Brain pericyte (primary cell): ENCODE measurements at places on chromosomes 7 and 10.

GRCh38 chr10:88992921-88993524 lies 2.4 kb downstream of the FAS start:
- no peak for DNase-seq

- DNase-seq: no peak
Measured at GRCh38 chr7:86904949-86905834, 154.3 kb downstream of the ELAPOR2 start.

DNA sequence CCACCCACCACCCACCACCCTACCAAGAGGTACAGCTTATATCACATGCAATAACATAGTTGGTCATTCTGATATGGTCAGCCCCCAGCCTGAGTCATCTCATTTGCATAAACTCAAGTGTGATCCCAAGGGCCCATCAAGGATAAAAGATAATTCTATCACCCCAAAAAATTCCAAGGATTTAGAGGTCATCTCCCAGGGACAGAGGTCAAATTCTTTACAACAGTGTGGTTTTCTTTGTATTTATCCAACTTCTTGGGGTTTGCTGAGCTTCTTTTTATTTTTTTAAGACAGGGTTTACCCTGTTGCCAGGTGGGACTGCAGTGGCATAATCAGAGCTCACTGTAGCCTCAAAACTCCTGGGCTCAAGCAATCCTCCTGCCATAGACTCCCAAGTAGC lies 9.4 kb upstream of the GTPBP10 start:
- DNase-seq: no peak

- no peak for DNase-seq
Measured at GRCh38 chr7:98685541-98685940, 68.5 kb downstream of the NPTX2 start.

- no peak for DNase-seq
Measured at GRCh38 chr7:76002822-76003221, 8.4 kb upstream of the TMEM120A start.

DNA sequence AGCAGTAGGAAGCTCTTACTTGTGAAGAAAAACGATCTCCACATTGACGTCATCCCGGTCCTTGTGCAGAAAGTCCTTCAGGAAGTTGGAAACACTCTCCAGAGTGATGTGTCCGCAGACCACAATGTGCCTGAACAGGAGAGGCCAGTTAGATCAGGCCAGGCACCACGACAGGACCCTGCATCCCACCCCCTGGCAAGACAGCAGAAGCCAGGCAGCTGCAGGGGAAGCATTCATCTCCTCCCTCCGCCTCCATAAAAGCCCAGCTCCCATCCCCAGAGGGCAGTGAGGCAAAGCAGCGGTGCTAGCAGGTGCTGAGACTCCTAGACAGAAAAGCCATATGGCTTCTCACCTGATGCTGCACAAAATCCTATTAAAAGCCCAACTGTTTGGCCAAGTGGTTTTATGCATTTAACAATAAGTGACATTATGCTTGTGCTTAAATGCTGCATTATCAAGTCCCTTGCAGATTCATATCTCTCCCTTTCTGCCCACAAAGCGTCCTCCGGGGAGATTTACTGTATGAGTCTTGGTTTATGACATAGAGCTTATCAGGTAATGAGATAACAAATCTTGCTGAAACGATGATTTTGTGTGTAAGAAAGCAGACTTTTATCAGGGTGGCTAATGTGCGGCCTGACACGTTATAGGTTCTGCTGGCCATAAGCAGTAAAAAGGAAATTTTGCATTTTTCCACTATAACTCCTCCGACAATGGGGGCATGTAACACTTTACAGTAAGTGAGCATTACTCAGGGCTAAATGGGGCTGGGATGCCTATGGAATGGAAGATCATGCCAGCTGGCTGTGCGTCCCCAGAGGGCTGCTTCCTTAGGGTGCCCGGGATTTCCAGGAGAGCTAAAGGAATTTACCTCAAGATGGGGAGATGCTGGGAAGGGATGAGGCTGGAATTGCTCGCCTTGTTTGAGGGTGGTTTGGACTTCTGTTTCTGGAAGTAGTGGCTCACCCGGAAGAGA lies 546.9 kb downstream of the KCNMA1 start:
- DNase-seq: no peak

DNA sequence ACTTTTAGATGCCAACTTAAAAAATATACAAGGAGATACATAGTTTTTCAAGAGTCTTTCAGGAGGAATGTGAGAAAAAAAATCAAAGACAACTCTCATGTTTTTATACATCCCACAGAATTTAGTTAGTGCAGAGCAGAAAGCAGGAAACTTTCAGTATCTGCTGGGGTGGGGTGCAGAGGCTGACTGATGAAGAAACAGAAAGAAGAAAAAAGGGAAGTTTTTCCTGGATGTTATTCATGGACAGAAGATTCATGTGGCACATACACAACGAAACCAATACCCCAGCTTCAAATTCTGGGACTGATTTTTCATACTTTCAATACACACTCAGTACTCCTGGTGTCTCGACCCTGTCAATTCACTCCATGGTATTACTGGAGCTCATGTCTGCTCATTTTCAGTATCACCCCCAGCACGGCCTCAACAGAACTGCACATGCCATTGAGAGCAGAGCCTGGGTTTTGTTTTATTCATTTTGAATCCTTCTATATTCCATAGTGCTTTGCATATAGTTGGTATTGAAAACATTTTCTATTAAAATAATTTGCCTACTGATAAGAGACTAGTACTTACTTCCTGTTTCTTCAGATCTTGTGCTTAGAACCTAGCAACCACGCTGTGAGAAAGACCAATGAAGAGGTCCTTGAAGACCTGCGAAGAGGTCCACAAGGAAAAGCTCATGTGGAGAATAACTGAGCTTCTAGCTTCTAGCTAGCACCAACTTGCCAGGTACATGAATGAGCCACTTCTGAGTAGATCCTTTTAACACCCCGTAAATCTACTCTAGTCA lies 49.0 kb downstream of the NDUFB2 start:
- no peak for DNase-seq

DNA sequence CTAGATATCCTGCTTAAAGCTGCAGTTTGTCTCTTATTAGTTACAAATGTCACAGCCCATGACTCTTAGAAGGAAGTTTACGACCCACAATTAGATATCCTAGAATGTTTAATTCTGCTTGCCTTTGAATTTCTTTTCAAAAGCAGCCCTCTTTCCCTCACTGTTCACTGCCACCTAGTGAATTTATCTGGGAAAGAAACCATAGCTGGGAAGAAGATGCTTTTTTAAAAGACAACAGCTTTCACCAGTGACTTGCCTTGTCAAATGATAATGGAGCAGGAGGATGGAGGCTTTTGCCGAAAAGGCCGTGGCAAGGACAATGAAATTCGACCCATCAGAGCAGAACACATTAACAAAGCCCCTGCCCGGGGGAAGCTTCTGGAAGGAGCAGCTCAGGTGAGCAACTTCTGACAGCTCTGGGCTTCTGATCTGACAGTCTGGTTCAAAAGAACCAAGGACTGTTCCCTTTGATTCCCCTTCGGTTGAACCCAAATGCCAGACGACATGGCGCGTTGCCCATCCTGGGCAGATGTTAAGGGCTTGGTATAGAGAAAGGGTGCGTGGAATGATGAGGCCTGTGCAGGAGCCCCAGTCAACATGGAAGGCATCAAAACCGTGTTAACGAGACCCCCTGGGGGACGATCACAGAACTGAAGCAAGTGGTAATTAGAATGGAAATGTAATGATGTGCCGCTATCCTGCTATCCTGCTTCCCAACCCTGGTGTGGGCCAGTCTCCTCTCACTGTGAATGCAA lies 236.8 kb downstream of the FRMD4A start:
- no peak for DNase-seq

- no peak for DNase-seq
Measured at GRCh38 chr7:28410628-28411531, 1.4 kb upstream of the CREB5 start.

DNA sequence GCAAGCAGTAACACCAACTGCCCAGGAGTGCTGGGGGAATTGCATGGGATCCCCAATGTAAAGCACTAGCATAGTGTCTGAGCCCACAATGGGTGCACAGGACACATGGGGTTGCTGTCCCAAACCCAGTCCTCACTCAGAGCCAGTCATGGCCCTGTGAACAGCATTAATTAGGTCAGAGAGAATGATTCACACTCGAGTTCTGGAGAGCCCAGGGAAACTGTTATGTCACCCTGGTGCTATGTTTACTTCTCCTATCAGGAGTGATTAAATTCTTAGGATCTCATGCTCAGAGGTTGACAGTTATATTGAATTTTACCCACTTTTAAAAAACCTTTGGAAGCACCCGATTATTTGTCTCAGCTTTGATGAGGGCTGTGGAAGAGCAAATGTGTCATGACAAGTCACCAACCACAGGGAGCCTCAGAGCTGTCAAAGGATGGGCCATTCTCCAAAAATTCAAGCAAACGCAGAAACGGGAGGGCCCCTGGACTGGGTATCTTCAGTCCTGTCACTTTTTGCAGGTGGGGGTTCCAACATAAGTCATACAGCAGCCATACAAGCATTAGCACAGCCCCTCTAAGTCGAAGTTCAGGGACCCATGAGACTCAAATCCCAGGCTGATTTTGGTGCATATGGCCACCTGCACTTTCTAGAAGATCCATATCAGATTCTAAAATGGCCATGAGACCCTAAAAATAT lies 1.3 kb upstream of the RASSF4 start:
- DNase-seq: no peak

GRCh38 chr7:1007901-1008300 lies 24.9 kb downstream of the CYP2W1 start:
- no peak for DNase-seq

DNA sequence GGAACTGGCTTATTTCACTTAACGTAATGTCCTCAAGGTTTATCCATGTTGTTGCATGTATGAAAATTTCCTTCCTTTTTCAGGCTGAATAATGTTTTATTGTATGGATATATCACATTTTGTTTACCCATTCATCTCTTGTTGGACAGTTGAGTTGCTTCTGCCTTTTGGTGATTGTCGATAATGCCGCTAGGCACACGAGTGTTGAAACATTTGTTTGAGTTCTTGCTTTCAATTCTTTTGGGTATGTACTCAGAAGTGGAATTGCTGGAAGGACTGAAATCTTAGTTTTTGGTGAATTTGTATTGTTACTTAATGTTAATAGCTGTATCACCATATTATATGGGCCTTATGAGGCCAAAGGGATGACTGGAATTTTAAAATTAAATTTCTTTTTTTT lies 23.6 kb downstream of the CCNY start:
- no peak for DNase-seq

- no peak for DNase-seq
Measured at GRCh38 chr7:434891-435629, 84.6 kb downstream of the PDGFA start.

DNA sequence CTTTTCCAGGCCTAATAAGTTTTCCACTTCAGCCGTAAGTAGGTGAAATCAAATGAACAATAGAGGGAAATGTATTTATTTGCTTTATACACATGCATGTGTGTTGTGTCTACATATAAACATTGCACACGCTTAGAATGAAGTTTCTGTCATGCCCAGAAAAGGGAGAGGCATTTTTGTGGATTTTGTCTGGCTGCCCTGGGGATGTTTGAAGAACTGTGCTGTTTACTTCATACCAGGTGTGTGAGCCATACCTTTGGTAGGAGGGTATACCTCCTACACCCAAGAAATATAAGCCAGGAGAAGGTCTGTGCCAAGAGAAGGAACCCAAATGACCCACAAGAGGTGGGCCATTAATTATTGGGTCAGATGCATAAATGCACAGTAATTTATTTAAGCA lies 12.8 kb downstream of the GATAD1 start:
- DNase-seq: no peak

DNA sequence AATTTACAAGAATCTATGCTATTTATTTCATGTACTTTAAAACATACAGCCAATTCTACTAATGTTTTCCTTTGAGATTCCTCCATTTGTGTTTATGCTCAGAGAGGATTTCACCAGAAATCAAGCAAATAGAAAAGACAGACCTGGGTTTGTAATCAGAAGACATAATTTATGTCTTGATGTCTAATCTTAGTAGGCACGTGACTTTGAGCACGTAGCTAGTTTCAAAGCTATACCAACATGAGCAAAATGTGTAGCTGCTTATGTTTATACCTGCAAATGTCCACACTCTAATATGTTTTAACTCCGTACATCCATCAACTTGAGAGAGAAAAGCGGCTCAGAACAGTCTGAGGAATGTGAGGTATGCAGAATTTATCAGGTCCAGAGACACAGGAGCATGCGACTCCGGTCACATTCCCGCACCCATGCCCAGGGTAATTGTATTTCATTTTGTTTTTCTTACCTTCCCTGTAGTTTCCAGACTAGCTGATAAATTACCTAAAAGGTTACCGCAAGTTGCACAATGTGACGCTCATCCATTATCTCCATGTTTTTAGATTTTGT lies 40.0 kb downstream of the SVOPL start:
- DNase-seq: no peak

DNA sequence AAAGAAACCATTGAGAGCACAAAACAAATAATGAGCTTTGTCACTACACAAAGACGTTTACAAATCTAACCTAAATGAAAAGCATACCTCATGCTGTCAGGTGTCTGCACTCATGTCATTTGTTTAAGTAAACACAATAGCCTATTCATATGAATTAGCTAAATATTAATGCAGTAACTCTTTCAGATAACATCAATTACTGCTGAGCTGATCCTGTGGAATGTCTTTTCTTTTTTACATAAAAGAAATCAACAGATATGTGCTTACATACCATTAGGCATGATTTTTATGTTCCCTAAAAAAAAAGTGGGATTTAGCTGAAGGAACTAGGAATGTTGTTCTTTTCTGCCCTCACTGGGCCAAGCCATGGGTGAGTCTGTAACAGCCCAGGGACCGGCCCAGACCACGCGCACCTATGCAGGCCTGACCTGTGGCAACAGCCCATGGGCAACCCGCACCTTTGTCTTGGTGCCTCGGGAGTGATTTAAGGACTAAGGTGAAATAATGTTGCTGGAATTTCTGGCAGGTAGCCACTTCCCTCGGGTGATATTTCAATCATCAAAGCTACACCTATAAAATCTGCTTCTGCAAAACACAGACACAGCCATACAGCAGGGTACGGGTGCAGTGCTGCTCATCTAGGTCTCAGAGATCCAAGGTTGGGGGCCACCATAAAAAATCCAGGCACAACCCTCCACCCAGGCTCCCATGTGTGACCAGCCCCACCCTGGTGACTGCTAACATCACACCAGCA lies 44.6 kb downstream of the FGFR2 start:
- DNase-seq: no peak

- no peak for DNase-seq
Measured at GRCh38 chr10:50619166-50619565, 4.6 kb downstream of the SGMS1 start.

- no peak for DNase-seq
Measured at GRCh38 chr10:80503584-80504157, 34.0 kb upstream of the SH2D4B start.

DNA sequence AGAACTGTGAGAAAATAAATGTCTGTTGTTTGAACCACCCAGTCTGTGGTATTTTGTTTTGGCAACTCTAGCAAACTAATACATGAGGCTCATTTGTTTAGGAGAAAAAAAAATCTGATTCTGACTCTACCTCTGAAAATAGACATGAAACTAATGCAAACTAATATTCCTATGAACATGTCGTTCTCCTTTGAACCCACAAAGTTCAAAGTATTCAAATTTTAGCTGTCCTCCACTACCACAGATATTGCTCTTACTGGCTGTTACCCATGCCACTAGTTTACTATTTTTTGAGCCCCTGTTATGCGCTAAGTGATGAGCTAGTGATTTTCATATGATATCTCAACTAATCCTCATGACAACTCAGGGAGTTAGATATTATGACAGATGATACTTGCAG lies 58.8 kb upstream of the ZNF804B start:
- no peak for DNase-seq
